H4 (cell line): ENCODE measurements at places on chromosomes 6 and 20. TPM values are rescaled to one million over a fixed set of nuclear protein-coding genes. Genes with fewer than 3 reads are reported as not detected.

Gene FAM209B
- not detected in 2 replicates for total RNA-seq

Gene KHDC1
- total RNA-seq, result 5.2 and 5.5 TPM in 2 replicates

Gene CCDC170
- not detected in 2 replicates for total RNA-seq

Gene TMEM217
- total RNA-seq, result 1.1 and 1.6 TPM in 2 replicates

Gene TNNC2
- not detected in 2 replicates for total RNA-seq

Gene DEFB124
- total RNA-seq, result not detected in 2 replicates

Gene SAMD3
- not detected in 2 replicates for total RNA-seq

Gene BTNL2
- total RNA-seq, result not detected in 2 replicates

Gene ENPP5
- total RNA-seq, result 0.89 and 1.1 TPM in 2 replicates

Gene VIP
- not detected in 2 replicates for total RNA-seq

Gene MUC22
- total RNA-seq, result not detected in 2 replicates

Gene RCAN2
- 0.43 and 1.0 TPM in 2 replicates for total RNA-seq

Gene GLO1
- total RNA-seq, result 344 and 365 TPM in 2 replicates

Gene FLRT3
- 36.5 and 41.9 TPM in 2 replicates for total RNA-seq

Gene GHRH
- total RNA-seq, result not detected in 2 replicates

Gene SLC17A2
- total RNA-seq, result not detected in 2 replicates

Gene GPLD1
- total RNA-seq, result 0.08 TPM in 1 of 2 replicates, not detected in the other

Gene CASS4
- 0.06 and 0.10 TPM in 2 replicates for total RNA-seq

Gene SNX5
- 85.0 and 114 TPM in 2 replicates for total RNA-seq

Gene DNMT3B
- total RNA-seq, result 3.3 and 5.4 TPM in 2 replicates

Gene HLA-DQA2
- total RNA-seq, result not detected in 2 replicates

Gene DUSP22
- total RNA-seq, result 8.9 and 14.1 TPM in 2 replicates

Gene LY86
- total RNA-seq, result not detected in 2 replicates

Gene C6orf58
- not detected in 2 replicates for total RNA-seq

Gene CLDN20
- not detected in 2 replicates for total RNA-seq

Gene PRR18
- total RNA-seq, result not detected in 2 replicates

Gene RIN2
- total RNA-seq, result 13.7 and 18.5 TPM in 2 replicates

Gene WFDC9
- total RNA-seq, result not detected in 2 replicates

Gene DTNBP1
- 7.5 and 15.3 TPM in 2 replicates for total RNA-seq
